Regular cardiac myocyte (primary cell): ENCODE measurements at places on chromosomes 5 and 9. TPM values are rescaled to one million over a fixed set of nuclear protein-coding genes. Genes with fewer than 3 reads are reported as not detected.

DOK3 gene
- total RNA-seq: 3.3 and 6.8 TPM in 2 replicates

OR1L6 gene
- total RNA-seq: not detected in 2 replicates

CAMK2A gene
- total RNA-seq: under 0.01 and 0.28 TPM in 2 replicates

RC3H2 gene
- 37.2 and 53.5 TPM in 2 replicates for total RNA-seq
